ENCODE measurements at places on chromosomes 13 and 19.

GRCh38 chr13:33838647-33839046 is 20.7 kb downstream of the RFC3 start:
- DNase-seq, result no peak

GRCh38 chr19:12035220-12036172 is at the start of gene ZNF433:
TSS of gene ZNF433 (minus strand) at chr19:12035679. CDS start at chr19:12035539, 140 bp downstream.
- no peak for DNase-seq

DNA sequence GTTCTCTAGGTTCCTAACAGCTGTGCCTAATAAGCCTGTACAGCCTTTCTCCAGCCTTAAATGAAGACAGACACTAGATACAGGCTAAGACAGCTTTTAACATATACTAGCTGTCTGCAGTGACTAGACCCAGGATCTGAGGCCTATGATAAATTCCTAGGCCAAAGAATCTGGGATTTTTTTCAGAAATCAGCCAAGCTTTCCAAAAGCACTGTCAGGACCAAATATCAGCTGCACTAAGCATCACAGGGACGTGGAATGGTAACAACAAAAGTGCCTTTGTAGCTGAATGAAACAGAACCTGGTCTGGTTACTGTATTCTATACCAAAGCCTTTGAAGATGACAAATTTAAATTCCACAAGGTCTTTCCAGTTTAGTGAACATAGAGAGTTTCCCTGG is 77.9 kb upstream of the DOCK9 start:
- DNase-seq, result no peak

- DNase-seq, result no peak
Observed at GRCh38 chr13:24627090-24627714, 53.0 kb upstream of the ATP12A start.

- DNase-seq, result no peak
Observed at GRCh38 chr13:74528734-74529513, 394.7 kb upstream of the KLF12 start.

- no peak for DNase-seq
Observed at GRCh38 chr13:109904218-109904617, 117.8 kb upstream of the IRS2 start.

- DNase-seq, result no peak
Observed at GRCh38 chr13:75426421-75426820, 55.5 kb downstream of the TBC1D4 start.

DNA sequence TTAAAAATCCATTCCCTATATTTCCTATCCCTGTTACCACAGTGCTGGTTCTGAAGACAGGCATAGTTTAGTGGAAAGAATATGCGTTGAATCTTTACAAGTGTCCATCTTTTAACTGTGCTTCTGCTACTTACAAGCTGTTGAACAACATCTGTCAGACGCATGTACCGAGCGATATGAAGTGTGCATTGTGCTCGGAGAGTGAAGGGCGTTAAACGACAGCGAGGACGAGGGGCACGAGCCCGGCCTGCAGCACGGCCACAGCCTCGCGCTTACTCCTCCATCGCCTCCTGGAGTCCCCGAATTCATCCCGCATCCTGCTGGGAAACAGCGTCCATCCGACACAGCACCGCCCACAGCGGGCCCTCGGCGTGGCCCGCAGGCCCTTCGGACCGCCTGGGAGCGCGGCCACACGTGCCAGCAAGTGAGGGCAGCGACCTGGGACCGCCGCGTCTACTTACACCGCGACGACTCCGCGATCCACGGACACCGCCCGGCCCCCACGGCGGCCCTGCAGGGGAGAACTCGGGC is 514 bp downstream of the PCID2 start:
- no peak for DNase-seq

- no peak for DNase-seq
Observed at GRCh38 chr19:46100344-46100743, 24.1 kb downstream of the IGFL3 start.

DNA sequence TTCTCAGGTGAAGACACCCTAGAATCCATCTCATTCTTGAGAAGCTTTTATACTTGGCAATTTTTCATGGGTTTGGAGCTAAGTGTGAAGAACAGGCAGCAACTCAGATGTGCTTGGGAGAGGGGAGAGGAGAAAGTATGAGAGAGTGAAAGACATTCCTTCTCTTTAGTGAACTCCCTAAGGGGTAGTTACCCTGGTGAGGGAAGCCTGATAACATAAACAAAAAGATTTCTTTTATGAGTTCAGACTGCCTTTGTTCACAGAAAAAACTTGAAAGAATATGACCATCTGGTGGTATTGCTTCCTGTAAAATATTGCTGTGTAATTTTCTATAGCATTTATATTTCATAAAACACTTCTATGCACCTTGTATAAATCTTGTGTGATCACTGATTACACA is at the start of gene STOML3:
Gene STOML3, minus strand, starts transcription at position 139 of the 400 bp plus-strand sequence. Its CDS starts 110 bp downstream, at position 29.
- DNase-seq, result no peak

- no peak for DNase-seq
Observed at GRCh38 chr19:47531640-47532387, 17.0 kb upstream of the NAPA start.
